ENCODE measurements at places on chromosomes 3 and 15. TPM values are rescaled to one million over a fixed set of nuclear protein-coding genes. Genes with fewer than 3 reads are reported as not detected.

DNA sequence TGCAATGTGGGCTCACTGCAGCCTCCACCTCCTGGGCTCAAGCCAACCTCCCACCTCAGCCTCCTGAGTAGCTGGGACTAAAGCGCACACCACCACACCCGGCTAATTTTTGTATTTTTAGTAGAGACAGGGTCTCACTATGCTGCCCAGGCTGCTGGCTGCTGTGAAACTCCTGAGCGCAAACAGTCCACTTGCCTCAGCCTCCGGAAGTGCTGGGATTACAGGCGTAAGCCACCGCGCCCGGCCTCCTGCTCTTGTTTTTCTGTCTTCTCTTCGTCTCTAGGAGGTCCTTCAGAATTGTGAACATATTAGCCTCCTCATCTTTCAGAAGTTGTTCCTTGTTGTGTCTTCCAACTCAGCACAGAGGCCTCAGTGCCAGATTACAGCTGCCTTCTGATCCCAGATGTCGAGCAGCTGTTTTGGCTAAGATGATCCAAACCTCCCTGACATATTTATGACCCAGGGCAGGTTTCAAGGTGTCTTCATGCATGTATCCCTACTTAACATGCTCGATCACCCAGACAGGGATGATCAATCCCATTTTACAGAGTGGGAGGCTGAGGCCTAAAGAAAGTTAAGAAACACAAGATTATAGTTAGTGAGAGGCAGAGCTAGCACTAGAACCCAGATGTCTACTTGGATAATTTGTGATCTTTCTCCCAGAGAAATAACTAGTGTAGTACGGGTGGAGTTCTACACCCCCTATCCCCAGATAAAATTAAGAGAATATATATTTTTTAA is 32.1 kb upstream of the UMPS start:
- no peak for DNase-seq

DNA sequence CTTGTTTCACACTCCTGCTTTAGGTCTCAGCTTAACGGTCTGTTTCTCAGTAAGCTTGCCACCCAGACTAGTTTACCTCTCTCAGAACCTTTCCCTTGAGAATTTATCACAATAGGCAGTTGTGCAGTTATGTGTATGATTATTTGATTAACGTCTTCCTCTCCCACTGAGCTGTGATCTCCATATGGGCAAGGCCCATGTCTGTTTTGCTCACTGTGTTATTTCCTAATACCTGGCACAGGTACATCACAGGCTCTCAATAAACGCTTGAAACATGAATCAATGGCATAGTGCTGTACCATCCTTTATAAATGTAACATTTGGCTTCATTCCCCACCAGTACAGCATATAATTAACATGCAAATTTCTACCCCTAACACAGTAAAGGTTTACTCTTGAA is 29.1 kb upstream of the RARRES1 start:
- no peak for DNase-seq

- DNase-seq = no peak
Observed at GRCh38 chr3:132034097-132034485, 723 bp downstream of the CPNE4 start.

DNA sequence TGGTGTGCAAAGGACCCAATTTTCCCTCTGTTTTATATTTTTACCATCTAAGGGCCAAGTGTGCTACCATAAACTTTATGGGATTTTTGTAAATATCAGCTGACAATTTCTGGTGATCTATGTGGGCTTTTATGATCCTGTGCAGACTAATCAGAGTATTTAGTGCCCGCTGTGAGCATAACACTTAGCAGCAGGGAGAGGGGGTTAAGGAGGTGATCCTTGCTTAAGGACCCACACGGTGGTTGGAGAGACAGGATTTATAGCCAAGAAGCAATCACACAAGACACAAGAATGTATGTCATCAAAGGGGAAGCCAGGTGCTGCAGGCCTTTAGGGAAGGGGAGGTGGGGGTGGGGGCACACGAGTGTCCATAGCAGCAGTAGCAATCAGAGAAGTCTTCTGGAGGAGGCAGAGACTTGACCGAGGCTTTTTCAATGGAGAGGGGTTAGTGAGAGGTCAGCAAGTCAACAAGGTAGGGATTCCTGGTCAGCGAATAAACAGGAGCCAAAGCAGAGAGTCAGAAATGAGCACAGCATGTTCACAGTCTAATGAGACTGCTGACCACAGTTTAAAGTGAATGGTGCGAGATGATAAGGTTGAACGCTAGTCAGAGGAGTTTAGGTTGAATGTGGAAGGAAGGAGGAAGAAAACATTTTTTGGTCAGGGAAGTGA is 4.5 kb upstream of the CACNA1D start:
- DNase-seq = no peak

- no peak for DNase-seq
Observed at GRCh38 chr3:36543276-36543997, 163.1 kb downstream of the STAC start.

DNA sequence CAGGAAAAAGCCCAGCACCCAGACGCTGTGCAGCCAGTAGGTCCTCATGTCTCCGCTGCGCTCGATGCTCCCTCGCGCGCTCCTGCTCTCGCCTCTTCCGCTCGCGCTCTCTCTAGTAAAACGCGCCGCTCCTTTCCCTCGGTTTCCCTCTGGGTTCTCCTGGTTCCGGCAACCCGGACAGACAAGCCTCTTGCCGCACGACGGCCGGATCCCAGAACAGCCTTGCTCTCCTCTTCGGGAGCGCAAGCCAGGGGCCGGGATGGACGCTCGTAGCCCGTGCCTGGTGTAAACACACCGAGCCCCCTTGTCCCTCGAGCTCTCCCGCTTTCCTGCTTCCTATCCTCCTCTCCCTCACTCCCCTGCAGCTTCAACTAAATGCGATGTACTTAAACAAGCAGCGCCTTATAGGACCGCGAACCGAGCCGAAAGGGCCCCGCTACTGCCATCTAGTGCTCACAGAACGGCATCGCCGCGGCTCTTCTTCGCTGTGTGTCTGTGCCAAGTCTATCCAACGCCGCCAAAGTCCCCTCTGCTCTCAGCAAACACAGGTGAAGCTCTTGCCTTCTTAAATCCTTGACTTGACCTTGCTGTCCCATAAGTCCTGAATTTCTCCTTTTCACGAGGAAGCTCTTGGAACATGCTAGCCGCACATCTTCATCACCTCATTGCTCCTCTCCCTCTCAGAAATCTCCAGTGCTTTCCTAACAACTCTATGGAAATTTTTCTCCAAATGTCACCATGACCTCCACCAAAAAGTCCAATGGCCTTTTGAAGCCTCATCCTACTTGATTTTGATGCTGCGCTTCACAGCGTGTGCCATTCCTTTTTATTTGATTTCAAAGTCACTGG is 1037.2 kb downstream of the IGSF11 start:
- DNase-seq = peak; percentile 81

DNA sequence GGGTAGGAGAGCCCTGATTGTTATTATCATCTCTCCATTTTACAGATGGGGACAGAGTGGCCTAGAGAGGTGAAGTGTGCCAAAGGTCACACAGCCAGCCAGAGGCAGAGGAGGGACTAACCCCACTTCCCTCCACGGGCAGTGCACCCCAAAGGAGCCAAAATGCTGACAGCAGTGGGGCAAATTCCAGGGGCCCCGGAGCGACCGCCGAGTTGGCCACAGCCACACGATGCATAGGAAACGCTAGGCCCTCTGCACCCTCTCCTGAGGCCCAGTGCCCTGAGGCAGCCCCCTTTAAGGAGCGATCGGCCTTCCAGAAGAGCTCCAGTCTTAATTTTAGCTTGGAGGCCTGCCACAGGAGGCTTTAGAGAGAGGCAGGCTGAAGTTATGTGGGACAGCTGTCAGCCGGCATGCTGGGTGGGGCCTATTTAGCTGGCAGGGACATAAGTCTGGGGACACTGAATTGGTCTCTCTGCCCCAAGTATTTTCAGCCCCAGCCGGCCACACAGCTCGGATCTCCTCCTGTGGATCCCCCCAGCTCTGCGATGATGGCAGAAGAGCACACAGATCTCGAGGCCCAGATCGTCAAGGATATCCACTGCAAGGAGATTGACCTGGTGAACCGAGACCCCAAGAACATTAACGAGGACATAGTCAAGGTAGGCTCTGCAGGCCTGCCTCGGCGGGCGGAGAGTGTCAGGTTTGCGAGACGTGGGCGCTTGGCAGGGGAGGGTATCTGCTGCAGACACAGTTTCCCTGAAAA is at the start of gene CAV3:
Gene CAV3 (plus strand): TSS at position 471 of the 763 bp plus-strand sequence. CDS start 75 bp downstream, at position 546.
- no peak for DNase-seq

Gene ACKR4
- not detected for total RNA-seq

Gene SLC4A7
- total RNA-seq = 56.0 TPM

DNA sequence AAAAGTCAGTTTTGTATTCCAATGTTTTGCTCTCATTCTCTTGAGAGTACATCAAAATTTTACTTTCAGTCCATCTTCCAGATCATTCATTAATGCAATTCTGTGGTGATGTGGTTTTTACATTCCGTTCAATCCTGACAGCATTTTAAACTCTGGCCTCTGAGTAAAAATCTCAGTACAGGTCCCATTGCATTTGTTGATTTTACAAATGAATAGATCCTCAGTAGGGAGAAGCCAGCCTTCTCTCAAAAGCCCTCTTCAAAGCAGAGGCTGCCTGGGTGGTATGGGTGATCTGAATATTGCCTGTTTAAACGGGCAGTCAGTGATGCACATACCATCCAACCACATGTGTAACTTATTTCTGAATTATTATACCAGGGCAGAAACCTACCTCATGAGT is 72.5 kb upstream of the TSC22D2 start:
- DNase-seq = no peak

DNA sequence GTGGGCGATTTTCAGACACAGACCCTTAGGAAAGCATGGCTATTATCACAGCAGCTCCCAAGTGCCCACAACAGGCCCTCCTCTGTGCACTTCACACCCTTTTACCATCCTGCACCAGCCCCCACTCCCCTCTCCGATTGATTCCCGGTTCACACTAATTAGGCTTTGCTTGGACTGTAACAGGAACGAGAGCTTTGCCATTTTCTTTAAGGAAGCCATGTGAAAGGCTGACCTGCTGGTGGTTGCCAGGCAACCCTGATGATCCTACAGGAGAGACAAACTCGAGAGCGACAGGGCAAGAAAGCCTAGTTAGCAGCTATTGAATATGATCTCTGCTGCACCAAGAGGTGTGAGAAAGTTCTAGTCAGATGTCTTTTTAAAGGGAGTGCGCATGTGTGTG is 28.2 kb upstream of the DET1 start:
- no peak for DNase-seq

DNA sequence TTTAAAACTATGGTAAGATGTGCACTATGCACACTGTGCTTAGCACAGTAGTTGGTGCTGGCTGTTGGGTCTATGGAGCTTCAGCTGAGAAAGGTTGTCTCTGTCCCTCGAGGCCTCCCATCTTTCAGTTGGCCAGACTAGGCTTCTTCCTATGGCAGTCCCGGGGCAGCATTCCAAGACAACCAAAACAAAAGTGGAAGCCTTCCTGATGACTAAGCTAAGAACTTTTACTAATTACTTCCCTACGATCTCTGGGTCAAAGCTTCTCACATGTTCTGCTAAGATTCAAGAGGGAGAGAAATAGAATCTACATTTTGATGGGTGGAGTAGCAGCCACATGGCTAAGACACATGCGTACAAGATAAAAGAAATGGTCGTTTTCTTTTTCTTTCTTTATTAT is 342.8 kb downstream of the TUSC7 start:
- no peak for DNase-seq

DNA sequence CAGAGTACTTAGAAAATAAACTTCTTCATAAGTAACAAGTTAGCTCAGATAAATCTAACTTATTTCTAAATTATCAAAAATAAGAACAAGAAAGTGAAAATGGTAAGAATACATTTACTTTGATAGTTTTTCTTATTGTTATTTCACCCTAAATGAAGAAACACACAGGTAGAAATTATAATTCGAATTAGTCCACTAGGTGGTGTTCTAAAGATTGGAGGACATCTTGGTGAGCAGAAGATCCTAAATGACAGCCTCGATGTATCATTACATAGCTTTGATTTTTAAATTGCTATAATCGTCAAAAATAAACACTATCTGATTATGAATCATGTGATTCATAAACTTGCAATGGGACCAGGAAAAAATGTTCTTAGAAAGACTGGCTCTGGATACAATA is 280.8 kb upstream of the UBE2E2 start:
- DNase-seq = peak; percentile 71

Gene SENP7
- total RNA-seq = 5.4 TPM

- DNase-seq = no peak
Observed at GRCh38 chr3:34013818-34014570, 215.6 kb downstream of the PDCD6IP start.

All from PC-3 (cell line).